ENCODE measurements at places on chromosomes 1 and 21.

- no peak for DNase-seq
These were observed 245.7 kb downstream of the PTPRU start for GRCh38 chr1:29482064-29482463.

GRCh38 chr1:185645162-185645640 is 89.0 kb upstream of the HMCN1 start:
- DNase-seq: peak; percentile 71

DNA sequence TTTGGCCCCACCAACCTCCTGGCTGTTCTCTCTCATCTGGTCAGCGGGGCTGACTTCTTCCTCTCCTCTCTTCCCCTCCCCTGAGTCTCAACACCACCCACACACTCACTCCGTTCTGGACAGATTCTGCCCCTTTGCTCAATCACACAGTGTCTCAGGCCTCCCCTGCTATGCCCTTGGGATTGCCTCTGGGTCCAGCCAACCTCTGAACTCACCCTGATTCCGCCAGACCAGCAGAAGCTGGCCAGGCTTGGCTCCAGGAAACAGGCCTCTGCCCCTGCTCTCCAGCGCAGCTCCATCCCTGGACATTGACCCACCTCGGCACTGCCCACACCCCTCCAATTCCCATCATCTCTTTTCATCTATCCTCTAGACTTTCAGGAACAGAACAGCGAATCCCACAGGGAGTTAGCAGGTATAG is 22.1 kb downstream of the AHDC1 start:
- no peak for DNase-seq

GRCh38 chr1:180945151-180945550 is 32.5 kb downstream of the KIAA1614 start:
- DNase-seq: no peak

DNA sequence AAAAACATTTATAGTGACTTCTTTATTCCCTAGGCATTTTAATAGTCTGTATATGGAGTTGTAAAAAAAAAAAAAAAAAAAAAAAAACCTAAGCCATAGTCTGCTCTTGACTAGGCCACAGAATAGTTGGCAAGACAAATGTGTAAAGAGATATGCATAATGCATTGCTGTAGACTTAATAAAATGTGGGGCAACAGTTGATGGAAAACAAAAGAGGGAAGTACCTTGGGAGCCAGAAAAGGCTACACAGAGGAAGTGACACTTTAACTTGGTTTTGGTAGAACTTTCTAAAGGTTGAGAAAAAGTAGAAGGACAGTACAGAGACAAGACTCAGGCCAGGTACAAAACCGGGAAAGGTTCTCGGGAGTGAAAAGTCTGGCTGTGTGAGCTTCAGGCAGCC is 802.9 kb upstream of the ADAMTS5 start:
- no peak for DNase-seq

DNA sequence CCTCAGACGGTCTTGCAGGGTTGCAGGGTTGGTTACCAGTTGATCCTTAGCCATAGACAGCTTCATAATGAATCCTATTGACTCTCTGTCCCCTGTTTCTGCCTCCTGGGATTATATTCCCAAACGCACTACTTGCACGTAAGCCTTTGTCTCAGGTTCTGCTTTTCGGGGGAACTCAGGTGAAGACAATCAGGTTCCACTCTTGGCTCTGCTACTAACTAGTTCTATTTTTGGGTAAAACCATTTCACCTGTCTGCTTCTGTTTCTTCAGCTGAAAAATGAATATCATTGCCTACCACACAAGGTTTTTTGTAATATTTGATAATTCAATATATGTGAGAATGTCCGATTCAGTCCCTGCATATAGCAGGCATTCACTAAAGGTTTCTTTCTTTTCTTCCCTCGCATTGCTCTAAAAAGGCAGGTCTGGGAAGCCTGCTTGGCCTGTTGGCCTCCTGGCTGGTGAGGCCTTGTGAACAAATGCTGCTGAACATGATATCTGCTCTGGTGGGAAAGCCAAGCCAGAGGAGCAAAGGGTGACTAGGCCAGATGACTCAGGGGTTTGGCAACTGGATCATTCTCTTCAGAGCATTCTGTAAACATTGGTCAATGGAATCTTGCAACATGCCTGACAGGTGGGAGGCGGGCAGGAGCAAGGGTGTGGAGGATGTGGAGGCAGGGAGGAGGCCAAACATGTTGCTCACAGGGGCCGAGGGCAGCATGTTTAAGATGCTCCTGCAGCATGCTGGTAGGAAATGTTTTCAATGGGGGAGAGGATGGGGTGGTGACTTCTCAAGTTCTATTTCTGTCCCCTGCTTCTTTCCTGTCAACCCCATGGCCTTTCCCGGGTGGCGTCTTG is 23.8 kb downstream of the IER5 start:
- peak; percentile 82 for DNase-seq

- peak; percentile 63 for DNase-seq
These were observed 52.5 kb downstream of the MDM4 start for GRCh38 chr1:204568576-204569315.

DNA sequence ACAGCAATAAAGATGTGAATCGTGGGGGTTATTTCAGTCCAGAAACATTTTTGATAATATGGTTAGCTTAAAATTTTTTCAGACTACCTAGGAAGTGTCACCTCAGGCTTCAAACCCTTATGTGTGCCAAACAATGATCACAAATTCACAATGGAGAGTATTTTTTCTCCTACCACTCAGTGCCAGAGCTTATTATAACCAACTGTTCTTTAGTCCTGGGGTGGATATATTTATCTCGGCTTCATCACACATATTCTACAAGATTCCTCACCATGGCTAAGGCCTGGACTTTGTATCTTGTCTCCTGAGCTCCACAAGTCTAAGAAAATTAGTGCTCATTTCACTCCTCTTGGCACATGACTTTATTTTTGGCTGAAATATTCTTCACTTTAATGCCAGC is 629.1 kb downstream of the RWDD3 start:
- no peak for DNase-seq

GRCh38 chr1:77316006-77316405 is 34.2 kb downstream of the AK5 start:
- DNase-seq: peak; percentile 22

DNA sequence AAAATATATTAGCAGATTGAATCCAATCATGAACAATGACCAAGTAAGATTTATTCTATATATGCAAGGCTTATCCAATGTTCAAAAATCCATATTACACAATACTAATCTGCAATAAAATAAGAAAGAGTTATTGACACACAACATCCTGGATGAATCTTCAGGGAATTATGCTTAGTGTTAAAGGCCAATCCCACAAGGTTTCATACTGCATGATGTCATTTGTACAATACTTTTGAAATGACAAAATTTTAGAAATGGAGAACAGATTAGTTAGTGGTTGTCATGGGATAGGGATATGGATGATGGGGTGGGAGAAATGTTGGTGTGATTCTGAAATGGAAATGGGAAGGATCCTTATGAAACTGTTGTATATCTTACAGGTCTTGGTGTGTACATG is 425.7 kb downstream of the SIPA1L2 start:
- DNase-seq: no peak

DNA sequence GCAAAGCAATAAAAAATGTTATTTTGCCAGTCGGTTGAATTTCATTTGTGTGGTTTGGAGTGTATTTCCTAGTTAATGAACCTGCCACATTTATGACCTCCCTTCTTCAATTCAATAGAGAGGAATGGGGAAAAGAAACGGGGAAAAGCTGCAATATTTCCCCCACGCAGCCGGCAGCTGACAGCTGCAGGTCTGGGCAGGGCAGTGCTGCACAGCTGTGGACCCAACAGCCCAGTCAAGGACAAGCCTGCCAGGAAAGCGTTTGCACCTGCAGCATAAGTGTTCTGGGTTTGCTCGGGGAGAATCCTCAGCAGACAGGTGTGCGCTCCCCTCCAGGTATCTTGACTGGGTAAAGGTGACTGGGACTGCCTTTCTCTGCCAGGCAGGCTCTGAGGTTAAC is 53.4 kb downstream of the FBXO2 start:
- no peak for DNase-seq
